ENCODE measurements at places on chromosomes 12 and 14. TPM values are rescaled to one million over a fixed set of nuclear protein-coding genes. Genes with fewer than 3 reads are reported as not detected.

- DNase-seq: no peak
These were observed 153.4 kb downstream of the DPF3 start for GRCh38 chr14:72740504-72740961.

DNA sequence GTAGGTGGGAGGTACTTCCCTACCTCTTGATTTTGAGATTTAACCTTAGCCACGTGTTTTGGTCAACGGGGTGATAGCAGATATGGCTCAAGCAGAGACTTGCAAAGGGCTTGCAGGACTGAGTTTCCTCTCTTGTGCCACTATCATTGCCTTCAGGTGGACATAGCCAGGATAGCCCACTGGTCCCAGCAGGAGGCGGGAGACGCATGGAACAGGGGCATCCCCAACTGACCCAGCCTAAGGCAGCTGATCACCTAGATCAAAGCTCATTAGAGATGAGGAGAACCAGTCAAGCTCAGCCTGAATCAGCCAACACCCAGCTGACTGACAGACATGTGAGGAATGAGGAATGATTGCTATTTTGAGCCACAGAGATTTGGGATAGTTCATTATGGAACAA lies 49.6 kb downstream of the CALM1 start:
- DNase-seq: no peak

- no peak for DNase-seq
These were observed 5.9 kb upstream of the TPI1 start for GRCh38 chr12:6861391-6861790.

GRCh38 chr12:30696943-30697342 lies 1.3 kb upstream of the IPO8 start:
- no peak for DNase-seq

GRCh38 chr12:51811203-51812202 lies 37.0 kb downstream of the FIGNL2 start:
- DNase-seq: no peak

GRCh38 chr12:119620490-119620889 lies 26.9 kb downstream of the TMEM233 start:
- DNase-seq: no peak

DNA sequence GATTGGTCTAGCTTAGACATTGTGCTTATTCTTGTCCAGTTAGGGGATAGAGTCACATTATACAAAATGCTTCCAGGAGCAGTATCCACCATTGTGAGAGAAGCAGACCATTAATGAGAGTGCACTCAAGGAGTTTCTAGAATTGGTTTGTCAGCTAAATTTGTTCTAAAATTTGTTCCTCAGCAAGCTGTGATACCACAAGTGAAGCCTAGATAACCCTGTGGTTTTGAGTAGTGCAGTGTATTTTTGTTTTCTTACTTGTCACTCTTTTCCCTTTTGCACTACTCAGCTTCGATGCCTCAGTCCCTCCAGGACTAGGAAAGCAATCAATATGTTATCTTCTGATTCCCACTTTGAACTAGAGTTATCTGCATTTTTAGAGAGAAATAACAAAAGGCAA lies 42.5 kb upstream of the AKAP6 start:
- DNase-seq: no peak

DNA sequence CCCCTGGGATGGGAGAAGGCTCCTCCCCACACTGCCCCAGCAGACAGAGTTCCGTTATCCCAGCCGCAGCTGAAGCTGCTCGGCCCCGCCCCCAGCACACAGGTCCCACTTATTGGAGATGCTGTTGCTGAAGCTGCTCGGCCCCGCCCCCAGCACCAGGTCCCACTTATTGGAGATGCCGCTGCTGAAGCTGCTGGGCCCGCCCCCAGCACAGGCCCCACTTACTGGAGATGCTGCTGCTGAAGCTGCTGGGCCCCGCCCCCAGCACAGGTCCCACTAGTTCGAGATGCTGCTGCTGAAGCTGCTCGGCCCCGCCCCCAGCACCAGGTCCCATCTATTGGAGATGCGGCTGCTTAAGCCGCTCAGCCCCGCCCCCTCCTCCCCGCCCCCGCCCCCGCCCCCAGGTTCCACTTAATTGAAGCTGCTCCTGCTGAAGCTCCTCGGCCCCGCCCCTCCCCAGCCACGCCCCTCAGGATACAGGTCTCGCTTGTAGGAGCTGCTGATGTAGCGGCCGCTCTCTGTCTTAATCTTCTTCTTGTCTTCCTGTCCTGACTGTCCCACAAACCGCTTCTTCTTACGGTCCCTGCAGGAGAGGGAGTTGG lies 12.0 kb downstream of the CFAP73 start:
- DNase-seq: peak; percentile 23

DNA sequence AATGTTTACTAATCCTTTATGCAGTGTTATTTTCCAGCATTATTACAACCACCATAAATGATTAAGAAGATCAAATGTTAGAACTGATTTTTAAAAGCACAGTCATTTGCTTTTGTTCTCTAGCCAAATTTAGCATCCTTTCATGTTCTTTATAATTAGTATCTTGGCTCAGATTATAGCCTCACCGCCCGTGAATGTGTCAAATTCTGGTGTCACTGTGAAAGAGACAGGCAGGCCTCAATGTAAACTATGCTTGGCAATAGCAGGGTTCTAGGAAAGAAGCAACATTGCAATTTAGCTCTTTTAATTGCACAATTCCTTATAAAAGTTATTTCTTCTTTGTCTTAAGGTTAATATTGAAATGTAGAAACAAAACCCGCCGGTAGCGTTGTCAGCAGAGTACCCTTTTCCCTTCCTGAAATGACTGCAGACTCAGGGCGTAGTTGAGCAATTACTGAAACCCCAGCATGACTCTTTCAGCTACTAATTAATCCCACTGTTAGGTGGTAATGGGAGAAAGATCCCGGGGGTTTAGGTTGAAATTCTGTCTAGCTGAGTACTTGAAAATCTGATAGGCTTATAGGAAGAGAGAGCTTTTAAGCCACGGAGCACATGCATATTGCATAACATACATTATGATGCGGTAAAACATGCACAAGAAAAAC lies 1600.5 kb upstream of the SEL1L start:
- DNase-seq: no peak

GRCh38 chr14:80658733-80659132 lies 282.8 kb downstream of the CEP128 start:
- DNase-seq: no peak

- no peak for DNase-seq
These were observed 83.5 kb upstream of the NCOR2 start for GRCh38 chr12:124650912-124651311.

- no peak for DNase-seq
These were observed 41.1 kb upstream of the CDKN3 start for GRCh38 chr14:54355698-54356097.

- DNase-seq: peak; percentile 68
These were observed 73.4 kb upstream of the ETV6 start for GRCh38 chr12:11576104-11576503.

- DNase-seq: no peak
These were observed 279.0 kb downstream of the SLC16A7 start for GRCh38 chr12:59874781-59875180.

GRCh38 chr12:90679674-90680073 lies 275.3 kb downstream of the CCER1 start:
- DNase-seq: no peak

GRCh38 chr14:22422238-22422637 lies 166.8 kb downstream of the DAD1 start:
- no peak for DNase-seq

GRCh38 chr12:23415180-23415579 lies 534.3 kb downstream of the SOX5 start:
- no peak for DNase-seq

DNA sequence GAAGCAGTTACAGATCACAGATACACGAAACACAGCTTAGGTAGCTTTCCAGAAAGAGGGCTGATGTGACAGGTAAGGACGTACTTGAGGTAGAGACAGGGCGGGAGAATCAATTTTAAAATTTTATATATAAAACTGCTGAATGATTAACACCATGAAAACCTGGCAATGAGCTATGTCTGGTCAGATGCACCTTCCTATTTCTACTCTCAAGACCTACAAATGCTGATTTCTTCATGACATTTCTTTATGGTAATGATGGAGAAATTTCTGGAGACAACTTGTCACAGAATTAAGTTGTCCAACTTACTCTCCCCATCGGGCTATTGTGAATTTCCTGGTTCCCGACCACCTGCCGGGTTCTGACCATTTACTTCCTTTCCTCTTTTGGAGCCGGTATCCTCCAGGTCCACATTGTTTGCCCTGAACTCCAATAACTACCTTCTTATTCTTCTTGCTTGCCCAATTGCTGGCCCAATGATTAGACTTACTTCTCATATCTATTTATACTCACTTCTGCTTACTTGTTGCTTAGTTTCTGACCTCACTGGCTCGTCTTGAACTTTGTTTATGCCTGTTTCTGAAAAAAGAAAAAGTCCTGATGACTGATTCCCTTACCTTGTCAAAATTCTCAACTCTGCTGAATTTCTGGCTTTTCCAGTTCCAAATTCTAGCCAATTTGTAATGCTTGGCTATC lies 12.8 kb upstream of the ATP2B1 start:
- DNase-seq: no peak

GRCh38 chr14:91232603-91233002 lies 11.9 kb downstream of the GPR68 start:
- no peak for DNase-seq

DNA sequence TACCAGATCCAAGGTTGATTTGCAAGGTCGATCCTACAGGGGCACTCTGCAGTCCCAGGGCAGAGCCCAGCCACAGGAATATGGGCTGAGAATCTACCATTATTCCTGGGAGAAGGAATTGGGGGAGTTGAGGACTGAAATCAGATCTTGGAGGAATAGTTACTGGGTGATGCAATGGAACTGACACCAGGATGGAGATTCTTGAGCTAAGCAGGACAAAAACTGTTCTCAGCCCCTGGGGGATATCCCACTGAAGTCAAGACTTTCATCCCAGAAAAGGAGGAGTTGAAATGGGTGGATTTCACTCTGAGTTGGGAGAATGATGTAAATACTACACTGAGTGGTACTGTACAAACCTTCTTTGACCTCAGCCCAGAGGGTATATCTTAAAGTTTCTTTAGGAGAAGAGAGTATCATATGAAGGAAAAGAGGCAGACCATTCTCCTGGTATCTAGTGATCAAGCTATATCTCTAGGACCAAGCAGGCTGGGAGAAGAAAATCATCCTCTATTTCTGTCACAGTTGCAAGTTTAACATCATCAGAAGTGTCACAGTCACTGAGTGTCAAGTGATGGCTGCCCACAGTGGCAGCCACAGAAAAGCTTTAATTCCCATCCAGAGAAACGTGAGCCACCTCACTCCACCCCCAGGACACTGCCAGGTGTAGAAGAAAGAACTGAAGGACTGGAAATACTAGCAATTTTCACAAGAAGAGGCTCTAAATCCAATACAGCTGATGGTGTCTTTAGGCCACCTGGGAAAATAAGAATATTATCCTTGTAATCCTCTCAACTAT lies 181.9 kb downstream of the NUAK1 start:
- no peak for DNase-seq

GRCh38 chr12:91555436-91556415 lies 373.1 kb upstream of the DCN start:
- DNase-seq: no peak

DNA sequence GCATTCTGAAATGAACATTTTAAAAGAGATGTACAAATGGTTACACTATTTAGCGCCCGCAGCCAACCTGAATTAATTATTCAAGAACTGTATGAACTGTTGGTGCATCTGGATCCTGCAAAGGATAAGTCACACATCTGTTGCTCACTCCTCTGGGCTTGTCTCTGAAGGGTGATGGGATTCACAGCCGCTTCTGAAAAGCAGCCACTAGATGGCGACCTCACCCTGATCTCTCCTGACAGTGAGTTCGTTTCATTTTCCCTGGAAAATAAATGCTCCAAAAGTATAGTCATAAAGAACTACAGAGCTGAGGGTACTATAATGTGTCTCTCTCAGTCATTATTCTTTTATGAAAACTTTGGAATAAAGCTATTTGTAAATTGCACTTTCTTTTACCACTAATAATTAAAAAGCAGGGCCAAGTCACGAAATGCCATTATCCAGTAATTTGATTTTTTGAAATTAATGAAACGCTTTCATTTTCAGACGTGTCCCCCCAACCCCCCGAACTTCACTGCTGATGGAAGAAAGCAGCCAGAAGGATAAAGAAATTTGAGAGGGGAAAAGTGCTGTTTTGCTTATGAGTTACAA lies 789.6 kb downstream of the NRXN3 start:
- DNase-seq: peak; percentile 50

GRCh38 chr14:57391517-57392195 lies 1.3 kb downstream of the NAA30 start:
- DNase-seq: no peak

DNA sequence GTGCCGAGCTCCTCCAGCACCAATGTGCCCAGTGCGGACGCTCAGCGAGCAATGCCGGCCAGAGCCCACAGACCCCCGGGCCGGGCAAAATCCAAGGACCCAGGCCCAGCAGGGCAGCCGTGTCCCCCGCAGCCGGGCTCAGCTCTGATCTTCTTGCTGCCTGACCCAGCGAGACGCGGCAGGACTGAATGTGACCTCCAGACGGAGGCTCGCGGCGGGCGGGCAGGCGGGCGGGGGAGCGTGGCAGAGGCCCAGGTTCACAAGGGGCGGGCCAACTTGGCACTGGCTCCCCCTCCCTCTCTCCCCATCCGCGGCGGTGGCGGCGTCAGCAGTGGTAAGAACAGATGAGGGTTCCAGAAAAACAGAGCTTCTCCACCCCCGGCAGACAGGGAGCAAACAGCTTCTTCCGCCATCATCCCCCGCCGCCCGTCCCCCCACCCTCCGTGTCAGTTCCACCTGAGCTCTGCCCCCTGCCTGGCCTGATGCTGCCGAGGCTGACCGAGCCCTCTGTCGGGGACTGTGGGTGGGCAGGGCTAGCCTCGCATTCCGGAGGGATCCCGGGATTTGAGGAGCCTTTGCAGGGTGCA lies 94.3 kb downstream of the RFLNA start:
- DNase-seq: peak; percentile 79

GRCh38 chr14:65361920-65362319 lies 50.6 kb upstream of the FUT8 start:
- peak; percentile 76 for DNase-seq

DNA sequence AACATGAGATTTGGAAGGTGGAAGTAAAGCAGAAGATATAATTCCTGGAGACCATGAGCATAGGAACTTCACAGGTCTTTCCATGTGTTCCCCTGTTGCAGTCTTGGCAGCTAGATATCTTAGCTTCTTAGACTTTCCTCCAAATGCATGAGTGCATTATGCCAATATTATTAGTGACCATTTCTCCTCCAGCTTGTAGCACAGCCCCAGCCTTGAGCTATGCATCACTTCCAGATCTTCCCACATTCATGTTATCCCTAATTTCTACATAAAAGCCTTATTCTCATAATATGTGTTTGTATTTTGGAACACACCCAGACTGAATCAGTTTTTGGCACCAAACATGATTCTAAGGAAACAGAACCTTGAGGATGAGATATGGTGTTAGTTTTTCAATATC lies 11.0 kb downstream of the CLEC2B start:
- no peak for DNase-seq

The LRRC23 gene
- total RNA-seq: 5.0 TPM

The SLC2A14 gene
- 2.3 TPM for total RNA-seq

The AKAP6 gene
- total RNA-seq: 3.4 TPM

The APOF gene
- not detected for total RNA-seq

The ACSS3 gene
- total RNA-seq: 13.9 TPM

The EAPP gene
- 52.5 TPM for total RNA-seq

The DEPDC4 gene
- total RNA-seq: 1.3 TPM

The AICDA gene
- not detected for total RNA-seq

The WDHD1 gene
- 7.2 TPM for total RNA-seq
